ENCODE measurements at places on chromosomes 4 and X.

- DNase-seq: no peak
Observed at GRCh38 chr4:90122355-90122748, 4.8 kb upstream of the CCSER1 start.

DNA sequence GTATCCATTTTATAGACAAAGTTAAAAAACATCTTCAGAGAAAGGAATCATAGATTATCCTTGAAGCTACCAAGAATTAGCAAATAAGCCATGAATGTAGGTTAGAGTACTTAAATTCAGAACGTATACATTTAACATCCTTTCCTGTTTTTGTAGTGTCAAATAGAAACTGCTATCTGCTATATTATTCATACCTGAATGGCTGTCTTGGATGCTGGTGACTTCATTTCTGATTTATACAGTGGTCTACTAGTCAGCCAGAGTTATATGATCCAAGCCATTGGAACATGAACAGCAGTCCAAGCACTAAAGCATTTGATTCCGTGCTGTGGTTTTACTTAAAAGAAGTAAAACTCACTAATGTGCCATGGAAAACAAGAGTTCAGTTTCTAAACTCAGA, 58.3 kb upstream of the VSIG4 start:
- no peak for DNase-seq

- no peak for DNase-seq
Observed at GRCh38 chrX:12239356-12240082, 101.2 kb downstream of the FRMPD4 start.

DNA sequence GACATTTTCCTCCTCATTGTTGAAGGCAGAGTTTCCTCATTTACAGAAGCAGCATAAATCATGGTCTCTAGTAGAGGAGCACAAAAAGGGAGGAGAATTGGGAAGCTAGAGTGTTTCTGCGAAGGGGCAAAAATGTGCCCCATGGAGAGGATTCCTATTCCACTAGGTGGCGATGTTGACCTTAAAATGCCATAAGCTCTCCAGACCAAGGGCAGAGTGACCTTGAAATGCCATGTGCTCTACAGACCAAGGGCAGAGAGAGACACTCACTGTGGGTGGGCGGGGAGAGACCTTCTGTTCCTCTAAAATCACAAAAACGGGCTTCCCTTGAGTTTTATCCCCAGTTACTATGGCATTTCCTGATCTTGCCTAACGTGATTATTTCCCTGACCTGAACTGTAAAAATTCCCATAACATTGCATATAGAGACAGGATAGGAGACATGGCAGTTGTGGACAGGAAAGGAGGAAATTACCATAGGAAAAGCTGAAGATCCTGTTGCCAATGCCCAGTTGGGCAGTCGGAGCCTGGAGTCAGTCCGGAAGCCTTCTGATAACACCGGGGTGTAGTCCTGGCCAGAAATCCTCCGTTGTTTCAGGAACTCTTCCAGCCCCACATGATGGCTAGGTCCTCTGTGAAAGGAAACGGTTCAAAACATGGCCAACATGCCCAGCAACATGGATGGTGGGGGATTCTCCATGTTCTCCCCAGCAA, 567.7 kb downstream of the MAGEB5 start:
- peak; percentile 3 for DNase-seq

DNA sequence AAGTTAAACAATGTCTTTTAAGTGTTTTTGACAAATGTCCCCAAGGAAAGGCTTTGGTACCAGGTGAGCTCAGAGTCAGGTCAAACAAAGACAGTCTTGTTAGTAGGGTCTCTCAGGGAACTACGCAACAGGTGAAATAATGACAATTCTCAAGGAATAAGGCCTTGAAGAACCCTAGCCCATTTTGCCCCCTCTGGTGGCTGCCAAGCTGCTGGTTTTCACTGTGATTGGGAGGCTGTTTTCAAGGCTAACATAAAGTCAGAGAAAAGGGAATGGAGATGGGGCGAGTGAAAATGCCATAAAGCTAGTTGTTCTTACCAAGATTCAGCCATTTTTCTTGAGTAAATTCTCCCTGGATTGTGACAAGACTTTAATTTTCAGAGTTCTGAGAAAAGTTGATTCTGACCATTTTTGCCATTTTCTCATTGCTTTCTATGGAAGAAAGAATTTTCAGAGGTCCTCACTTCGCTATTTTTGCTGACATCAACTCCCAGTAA, 58.7 kb downstream of the RWDD4 start:
- peak; percentile 15 for DNase-seq

DNA sequence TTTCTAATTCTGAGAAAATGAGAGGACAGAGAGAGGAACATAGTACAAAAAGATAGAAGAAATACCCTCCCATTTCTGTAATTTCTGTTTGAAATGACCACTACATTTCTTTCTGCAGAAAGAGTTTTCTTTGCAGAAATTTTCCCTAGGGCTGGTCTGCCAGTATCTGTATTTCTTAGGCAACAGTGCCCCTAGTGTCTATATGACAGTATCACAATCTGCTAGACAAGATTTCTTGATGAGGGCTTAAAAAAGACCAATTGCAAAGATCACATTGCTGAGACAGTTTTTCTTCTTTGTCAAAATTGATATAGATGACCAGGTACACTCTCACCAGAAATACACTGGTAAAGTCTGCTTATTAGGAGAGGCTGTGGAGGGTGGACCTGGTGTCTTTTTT, 81.0 kb upstream of the ZDHHC15 start:
- DNase-seq: peak; percentile 3

GRCh38 chrX:41086627-41086932, 1.3 kb downstream of the USP9X start:
- DNase-seq: no peak

GRCh38 chr4:146098978-146099377, 76.5 kb upstream of the LSM6 start:
- no peak for DNase-seq
